ENCODE measurements at places on chromosomes 13 and 19.

DNA sequence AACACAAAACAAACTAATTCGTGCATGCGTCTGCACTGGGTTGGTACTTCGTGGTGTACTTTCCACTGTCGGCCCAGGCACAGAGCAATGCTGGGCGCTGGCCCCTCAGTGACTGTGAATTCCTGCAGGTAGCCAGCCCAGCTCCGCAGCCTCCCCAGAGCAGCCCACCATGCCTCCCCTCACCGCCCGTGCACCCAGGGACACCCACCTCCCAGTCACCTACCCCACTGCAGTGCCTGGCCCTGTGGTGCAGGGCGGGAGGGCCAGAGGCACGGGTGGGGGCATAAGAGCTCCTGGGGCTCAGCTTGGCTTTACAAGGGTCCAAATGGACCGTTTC, 93.1 kb upstream of the ZNF507 start:
- DNase-seq: no peak

- no peak for DNase-seq
Observed at GRCh38 chr19:43797556-43797955, 4.7 kb downstream of the LYPD5 start.

- no peak for DNase-seq
Observed at GRCh38 chr13:20053016-20053415, 94.5 kb downstream of the ZMYM2 start.

- no peak for DNase-seq
Observed at GRCh38 chr19:18320865-18321733, 1.8 kb downstream of the LSM4 start.

DNA sequence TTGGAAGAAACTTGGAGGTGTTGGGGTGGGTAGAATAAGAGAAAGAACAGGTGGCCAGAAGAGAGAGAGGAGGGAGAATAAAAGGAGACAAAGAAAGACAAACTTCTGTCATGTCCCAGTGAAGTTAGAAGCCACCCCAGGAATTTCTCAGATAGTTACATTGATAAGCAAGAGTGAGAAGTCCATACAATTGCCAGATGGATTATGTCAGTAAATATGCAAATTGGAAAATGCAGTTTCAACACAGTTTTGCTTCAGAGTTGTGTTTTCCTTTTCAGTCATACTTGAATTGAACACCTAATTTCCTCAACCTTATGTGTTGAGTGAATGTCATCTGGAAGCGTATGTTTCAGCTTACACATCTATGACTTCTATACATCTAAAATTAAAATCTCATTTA, 139.2 kb downstream of the RXFP2 start:
- DNase-seq: no peak

GRCh38 chr19:7428651-7429113, 60.2 kb downstream of the PEX11G start:
- DNase-seq: no peak

DNA sequence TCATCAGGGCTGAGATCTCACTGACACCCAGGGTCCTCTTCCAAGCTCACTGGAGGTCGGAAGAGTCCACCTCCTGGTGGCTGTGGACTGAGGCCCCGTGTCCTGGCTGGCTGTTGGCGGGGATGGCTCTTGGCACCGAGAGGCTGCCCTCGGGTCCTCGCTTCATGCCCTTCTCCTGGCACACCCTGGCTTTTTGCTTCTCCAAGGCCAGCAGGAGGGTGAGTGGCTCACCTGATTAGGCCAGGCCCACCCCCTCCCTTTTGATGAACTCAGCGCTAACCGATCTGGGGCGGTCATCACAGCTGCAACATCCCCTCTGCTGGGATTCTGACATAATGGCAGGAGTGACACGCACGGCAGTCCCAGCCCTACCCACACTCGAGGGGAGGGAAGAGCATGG, 4.4 kb downstream of the SLC39A3 start:
- DNase-seq: no peak

DNA sequence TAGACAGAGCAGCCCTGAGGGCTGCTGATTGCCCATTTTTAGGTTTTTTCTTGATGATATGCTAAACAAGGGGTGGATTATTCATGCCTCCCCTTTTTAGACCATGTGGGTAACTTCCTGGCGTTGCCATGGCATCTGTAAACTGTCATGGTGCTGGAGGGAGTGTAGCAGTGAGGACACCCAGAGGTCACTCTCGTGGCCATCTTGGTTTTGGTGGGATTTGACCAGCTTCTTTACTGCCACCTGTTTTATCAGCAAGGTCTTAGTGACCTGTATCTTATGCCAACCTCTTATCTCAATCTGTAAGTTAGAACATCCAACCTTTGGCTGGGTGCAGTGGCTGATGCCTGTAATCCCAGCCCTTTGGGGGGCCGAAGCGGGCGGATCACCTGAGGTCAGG, 148.0 kb downstream of the PTPRS start:
- no peak for DNase-seq

DNA sequence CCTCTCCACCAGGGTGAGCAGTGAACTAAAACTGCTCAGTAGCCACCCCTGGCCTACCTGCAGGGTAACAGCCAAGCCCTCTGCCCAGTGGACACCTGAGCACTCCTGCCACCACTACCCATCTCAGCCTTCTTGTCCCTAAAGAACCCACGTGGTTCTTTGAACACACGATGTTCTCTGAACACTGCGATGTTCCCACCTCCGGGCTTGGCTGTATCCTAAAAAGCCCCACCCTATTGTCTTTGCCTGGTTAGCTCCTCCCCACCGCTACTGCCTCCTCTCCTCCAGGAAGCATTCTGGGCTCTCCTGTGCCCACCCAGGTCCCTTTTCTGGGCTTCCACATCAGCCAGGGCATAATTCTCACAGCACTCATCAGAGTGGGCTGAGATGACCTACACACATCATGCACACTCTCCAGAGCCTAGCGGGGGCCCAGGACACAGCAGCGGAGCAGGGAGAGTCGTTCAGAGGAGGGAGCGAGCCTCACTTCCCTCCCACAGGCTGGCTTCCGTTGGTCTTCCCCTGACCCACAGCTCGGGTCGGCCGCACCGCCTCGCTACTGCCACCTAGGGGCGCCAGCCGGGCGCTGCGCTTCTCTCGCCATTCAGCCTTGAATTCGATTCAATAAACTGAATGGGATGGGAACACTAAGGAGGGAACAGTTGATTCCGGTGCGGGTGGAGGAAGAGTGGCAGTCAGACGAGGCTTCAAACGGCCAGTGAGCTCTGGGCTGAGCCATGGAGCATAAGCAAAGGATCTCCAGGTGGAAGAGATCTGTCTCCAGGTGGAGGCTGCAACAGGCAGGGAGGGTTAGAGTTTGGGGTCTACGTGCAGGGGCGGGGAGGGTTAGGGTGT, 3.2 kb downstream of the ELAVL1 start:
- DNase-seq: peak; percentile 42

GRCh38 chr13:58369936-58370335, 738.4 kb downstream of the PCDH17 start:
- no peak for DNase-seq

DNA sequence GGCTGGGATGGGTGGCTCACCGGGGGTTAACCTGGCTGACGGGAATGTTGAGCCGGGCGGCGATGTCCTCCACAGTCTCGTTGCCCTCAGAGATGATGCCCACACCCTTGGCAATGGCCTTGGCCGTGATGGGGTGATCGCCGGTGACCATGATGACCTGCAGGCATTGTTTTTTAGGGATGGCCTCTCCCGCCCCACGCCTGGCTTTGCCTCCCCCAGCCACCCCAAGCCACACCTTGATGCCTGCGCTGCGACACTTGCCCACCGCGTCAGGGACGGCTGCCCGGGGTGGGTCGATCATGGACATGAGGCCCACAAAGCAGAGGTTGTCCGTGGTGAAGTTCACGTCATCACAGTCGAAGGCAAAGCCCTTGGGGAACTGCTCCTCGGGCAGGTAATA, 16.1 kb downstream of the ATP1A3 start:
- no peak for DNase-seq

- no peak for DNase-seq
Observed at GRCh38 chr13:96681766-96682165, 312.5 kb downstream of the OXGR1 start.

DNA sequence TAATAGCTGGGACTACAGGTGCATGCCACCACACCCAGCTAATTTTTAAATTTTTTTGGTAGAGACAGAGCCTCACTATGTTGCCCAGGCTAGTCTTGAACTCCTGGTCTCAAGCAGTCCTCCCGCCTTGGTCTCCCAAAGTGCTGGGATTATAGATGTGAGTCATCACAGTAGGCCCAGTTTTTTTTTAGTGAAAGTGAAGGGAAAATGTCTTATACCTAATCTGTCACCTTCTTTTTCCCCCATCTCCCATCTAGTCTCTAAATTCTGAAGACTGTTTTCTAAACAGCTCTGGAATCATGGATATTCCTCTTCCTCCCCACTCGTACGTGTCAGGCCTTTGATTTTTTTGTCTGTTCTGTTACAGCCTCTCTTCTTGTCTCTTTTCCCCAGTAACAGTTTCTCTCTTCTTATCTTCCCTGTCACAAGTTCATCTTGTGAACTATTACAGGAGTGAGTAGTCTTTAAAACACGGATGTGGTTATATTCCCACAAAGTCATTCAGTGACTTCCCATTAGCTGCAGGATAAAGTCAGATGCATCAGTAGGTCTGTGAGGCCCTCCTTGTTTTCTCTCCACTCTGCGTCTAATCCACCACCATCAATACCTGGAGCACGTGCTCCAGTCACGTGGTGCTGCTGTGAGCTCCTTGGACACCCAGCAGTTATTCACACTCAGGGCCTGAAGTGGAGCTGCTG, 2.9 kb downstream of the CDC16 start:
- no peak for DNase-seq

GRCh38 chr13:24741016-24741662, 22.8 kb upstream of the RNF17 start:
- DNase-seq: no peak

GRCh38 chr13:71772361-71772760, 94.6 kb downstream of the DACH1 start:
- DNase-seq: no peak

DNA sequence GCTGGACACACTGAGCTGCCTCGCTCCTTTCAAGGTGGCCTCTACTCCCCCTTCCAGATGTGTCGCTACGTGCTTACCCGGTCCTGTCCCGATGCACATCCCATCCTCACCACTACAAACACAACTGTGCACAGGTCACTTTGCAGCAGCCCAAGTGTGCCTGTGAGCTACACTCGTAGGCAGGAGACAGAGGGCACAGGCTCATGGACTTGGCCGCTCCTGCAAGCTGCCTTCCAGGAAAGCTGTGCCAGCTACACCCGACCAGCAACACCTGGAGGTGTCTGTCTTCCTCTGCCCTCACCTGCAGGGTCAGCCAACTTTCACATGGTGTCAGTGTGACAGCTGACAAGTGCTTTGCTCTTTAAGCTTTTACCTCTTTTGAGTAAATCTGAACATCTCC, 15.4 kb downstream of the CARS2 start:
- no peak for DNase-seq

DNA sequence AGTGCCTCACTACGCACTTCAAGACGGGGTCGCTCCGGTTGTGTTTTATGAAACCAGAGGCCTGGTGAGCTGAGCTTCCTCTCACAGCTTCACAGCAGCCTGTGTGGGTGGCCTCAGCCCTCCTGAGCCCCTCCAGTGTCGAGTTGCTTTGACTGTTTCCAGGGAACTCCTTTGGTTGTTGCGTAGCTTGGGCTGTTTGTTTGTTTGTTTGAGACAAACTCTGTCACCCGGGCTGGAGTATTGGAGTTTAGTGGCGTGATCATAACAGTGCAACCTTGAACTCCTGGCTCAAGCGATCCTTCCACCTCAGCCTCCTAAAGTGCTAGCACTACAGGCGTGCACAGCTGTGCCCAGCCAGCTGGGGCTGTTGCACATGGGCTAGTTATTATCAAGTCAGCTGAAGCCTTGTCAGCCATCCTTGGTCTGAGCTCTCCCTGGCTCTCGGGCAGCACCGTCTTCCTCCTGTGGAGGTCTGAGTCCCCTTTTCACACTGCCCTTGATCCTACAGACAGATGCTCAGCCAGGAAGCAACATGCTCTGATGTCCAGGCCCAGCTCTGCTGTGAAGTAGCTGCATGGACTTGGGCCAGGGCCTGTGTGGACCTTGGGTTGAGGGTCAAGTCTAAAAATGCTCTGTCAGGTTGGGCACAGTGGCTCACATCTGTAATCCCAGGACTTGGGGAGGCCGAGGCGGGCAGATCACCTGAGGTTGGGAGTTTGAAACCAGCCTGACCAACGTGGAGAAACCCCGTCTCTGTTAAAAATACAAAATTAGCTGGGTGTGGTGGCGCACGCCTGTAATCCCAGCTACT, 10.2 kb downstream of the DOT1L start:
- DNase-seq: no peak

GRCh38 chr19:29908963-29909944, 32.8 kb upstream of the URI1 start:
- no peak for DNase-seq

DNA sequence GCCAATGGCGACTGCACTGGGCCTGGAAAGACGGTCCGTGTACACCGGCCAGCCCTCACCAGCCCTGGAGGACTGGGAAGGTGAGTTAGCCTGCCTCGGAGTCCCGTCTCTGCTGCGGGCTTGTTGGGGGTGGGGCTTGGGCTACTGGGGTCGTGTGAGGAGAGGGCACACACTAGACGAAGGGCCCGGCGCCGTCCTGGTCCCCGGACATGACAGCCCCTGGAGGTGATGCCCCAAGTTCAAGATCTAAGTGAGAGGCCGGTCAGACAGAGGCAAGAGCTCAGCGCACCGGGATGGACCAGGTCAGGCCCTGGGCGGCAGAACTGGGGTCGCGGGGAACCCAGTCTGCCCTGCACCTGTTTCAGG, 1.6 kb downstream of the CILP2 start:
- DNase-seq: no peak

DNA sequence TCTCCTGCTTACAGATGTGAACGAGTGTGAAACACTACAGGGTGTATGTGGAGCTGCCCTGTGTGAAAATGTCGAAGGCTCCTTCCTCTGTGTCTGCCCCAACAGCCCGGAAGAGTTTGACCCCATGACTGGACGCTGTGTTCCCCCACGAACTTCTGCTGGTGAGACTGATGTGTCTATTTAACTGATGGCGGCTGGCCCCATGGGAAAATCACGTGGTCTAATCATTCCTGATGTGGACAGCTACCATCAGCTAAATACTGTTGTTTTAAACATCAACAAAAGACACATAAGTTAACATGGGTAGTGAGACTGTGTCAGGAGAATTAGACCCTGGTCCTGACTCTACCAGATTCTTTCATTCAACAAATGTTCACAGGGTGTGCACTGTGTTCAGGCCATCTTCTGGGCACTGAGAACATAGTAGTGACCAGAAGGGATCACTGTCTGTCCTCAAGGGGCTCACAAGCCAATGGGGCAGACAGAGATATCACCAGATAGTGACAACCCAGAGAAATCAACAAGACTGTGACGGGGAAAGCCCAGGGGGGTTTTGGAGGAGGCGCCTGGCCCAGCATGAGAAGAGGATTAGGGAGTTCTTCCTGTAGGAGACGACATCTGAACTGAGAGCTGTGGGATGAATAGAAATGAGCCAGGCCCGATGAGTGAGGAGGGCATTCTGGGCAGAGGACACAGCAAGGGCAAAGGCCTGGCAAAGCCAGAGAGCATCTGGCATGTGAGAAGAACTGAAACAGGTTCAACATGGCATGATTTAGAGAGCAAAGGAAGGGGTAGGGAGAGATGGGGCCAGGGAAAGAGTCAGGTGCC, 18.4 kb downstream of the LTBP4 start:
- DNase-seq: no peak
